ENCODE measurements at places on chromosomes 6 and 20.

DNA sequence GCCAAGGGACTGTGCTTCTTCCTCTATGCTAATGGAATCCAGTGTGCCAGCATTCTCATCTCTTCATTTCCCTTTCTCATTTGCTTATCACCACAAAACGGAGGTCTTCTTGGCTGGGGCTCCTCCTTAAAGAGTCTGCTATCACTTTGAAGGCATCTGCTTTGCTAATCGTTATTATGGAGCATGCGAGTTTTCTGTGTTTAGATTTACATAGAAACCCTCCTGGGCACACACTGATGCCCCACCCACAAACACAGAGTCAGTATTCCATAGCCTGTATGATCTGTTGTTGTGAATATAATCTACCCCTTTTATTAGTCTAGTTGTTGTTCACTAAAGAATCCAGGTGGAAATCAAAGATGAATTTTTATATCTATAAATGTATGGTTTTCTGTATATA, 83.4 kb upstream of the XRN2 start:
- no peak for DNase-seq

GRCh38 chr6:170176136-170176897, 114.6 kb downstream of the DLL1 start:
- DNase-seq: no peak

DNA sequence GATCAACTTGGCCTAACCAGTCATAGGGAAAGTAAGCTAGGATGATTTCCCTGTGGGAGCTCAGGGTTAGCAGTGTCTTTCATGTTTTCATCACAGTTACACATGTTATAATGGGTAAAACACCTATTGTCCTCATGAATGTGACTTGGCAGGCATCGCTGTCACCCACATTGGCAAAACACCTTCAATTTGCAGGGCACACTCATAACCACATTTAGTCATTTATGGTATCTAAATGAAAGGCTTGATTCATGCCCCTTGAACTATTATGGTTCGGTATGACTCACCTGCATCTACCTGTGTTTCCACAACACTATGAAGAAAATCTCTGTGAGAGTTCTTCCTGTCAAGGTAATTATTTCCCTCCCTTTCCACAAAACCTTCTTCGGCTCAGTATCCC, 49.2 kb downstream of the FRK start:
- DNase-seq: no peak

- peak; percentile 45 for DNase-seq
Observed at GRCh38 chr6:142478117-142478516, 176.3 kb downstream of the ADGRG6 start.

GRCh38 chr6:40537446-40537845, 49.7 kb downstream of the LRFN2 start:
- no peak for DNase-seq

GRCh38 chr6:105313211-105313610, 89.7 kb downstream of the PREP start:
- no peak for DNase-seq

DNA sequence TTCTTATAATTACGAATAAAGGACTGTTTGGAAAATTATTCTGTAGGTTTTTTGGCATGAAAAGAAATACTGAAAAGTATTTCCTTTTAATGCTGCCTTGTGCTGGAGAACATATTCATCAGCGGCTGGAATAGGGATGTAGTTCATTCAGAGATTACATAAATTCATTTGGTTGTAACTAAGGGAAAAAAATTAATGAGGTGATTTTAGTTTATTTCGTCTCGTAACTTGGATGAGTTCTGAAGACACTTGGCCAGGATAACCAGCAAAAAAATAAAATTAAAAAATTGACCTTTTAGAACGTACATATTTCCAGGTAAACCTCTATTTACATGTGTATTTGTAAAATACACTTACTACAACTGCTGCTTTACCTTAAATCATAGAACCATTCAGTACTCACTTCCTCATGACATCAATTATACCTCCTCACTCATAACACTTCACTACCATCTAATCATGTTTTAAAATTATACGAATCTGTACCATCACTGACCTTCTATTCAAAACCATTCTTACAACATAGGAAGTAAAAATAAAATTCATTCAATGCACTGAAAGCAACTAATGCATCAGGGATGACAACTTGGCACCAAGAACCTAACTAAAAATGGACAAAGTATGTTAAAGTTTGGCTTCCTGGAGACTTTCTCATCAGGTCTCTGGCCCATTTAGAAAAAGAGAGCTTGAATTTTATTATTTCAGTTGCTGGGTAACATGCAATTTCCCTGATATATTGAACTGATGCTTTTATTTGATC, 17.2 kb downstream of the KLHL31 start:
- no peak for DNase-seq

Measured in AG08395 (cell line).